ENCODE measurements at places on chromosomes 13 and 19. TPM values are rescaled to one million over a fixed set of nuclear protein-coding genes. Genes with fewer than 3 reads are reported as not detected.

Gene IGSF23
- not detected for total RNA-seq

Gene FBXO27
- 7.6 TPM for total RNA-seq

- H3K4me1 ChIP-seq = no peaks in the 10 kb centered on the region
- no peak overlapping the region for H3K4me3 ChIP-seq
- peak overlapping the region; percentile 60 for H3K27ac ChIP-seq
These were observed 13.3 kb downstream of the CD70 start for GRCh38 chr19:6577476-6578125.

GRCh38 chr19:10736189-10736588 lies 18.3 kb downstream of the DNM2 start:
- H3K36me3 ChIP-seq = no peaks in the 10 kb centered on the region
- no peaks in the 10 kb centered on the region for H3K27me3 ChIP-seq
- no peak for DNase-seq
- peaks cover 39% of the 10 kb centered on the region for H3K4me1 ChIP-seq

DNA sequence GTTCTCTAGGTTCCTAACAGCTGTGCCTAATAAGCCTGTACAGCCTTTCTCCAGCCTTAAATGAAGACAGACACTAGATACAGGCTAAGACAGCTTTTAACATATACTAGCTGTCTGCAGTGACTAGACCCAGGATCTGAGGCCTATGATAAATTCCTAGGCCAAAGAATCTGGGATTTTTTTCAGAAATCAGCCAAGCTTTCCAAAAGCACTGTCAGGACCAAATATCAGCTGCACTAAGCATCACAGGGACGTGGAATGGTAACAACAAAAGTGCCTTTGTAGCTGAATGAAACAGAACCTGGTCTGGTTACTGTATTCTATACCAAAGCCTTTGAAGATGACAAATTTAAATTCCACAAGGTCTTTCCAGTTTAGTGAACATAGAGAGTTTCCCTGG lies 77.9 kb upstream of the DOCK9 start:
- no peaks in the 10 kb centered on the region for H3K36me3 ChIP-seq
- H3K27me3 ChIP-seq = no peaks in the 10 kb centered on the region
- no peak overlapping the region for H3K27ac ChIP-seq
- DNase-seq = no peak

All from upper lobe of right lung (tissue), 1 donor.